ACHN (cell line): ENCODE measurements at places on chromosomes 2 and 18.
A peak's percentile ranks its signal among the peaks of the same experiment; 100 is the strongest.

- DNase-seq, result no peak
These were observed 14.0 kb upstream of the BCL2L11 start for GRCh38 chr2:111106706-111107105.

- DNase-seq, result no peak
These were observed 66.2 kb downstream of the DNMT3A start for GRCh38 chr2:25275575-25275965.

DNA sequence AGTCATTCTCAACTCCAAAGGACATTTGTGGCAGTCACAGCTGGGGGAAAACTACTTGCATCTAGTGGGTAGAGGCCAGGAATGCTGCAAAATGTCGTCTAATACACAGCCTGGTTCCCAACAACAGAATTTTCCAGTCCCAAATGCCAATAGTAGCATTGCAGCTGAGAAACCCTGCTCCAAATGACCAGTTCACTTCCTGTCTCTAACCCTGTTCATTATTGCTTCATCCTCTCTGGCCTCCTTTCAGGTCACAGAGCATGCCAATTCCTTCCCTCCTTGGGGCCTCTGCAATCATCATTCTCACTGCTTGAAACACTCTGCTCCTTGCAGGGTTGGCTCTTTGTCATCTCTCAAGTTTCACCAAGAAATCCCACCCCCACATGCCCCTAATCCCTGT is 139.1 kb downstream of the IRS1 start:
- DNase-seq, result peak; percentile 12

DNA sequence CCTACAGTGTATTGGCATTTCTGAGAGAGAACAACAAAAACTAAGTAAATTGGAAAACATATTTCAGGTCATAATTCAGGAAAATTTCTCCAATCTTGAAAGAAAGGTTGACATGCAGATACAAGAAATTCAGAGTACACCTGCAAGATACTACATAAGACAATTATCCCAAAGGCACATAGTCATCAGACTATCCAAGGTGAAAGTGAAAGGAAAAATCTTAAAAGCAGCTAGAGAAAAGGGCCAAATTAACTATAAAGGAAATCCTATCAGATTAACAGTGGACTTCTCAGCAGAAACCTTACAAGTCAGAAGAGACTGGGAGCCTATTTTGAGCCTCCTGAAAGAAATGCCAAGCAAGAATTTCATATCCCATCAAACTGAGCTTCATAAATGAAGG is 449.0 kb upstream of the MMADHC start:
- peak; percentile 22 for DNase-seq

DNA sequence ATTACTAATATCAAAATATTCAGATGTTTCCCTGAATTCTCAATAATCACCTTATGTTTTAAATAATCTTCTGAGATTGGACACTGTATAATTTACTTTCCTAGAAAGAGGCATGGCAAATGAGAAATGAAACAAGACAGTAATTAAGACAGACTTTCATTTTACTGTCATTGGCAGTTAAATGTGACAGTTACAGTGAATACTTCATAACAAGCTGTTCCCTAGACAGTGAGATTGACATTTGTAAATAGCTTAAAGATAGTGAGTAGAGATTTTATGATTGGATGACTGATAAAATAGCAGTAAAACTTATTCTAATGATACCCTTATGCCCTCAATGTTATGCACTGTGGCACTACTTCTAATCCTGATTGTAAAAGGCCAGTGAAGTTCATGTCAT is 524.9 kb upstream of the TMEFF2 start:
- DNase-seq, result no peak

- no peak for DNase-seq
These were observed 58.0 kb upstream of the ITSN2 start for GRCh38 chr2:24418166-24418841.

GRCh38 chr2:120600786-120601185 is 134.9 kb upstream of the GLI2 start:
- no peak for DNase-seq

GRCh38 chr2:164697688-164698461 is 76.6 kb upstream of the GRB14 start:
- peak; percentile 60 for DNase-seq

- no peak for DNase-seq
These were observed 79.7 kb downstream of the COBLL1 start for GRCh38 chr2:164761737-164762460.

DNA sequence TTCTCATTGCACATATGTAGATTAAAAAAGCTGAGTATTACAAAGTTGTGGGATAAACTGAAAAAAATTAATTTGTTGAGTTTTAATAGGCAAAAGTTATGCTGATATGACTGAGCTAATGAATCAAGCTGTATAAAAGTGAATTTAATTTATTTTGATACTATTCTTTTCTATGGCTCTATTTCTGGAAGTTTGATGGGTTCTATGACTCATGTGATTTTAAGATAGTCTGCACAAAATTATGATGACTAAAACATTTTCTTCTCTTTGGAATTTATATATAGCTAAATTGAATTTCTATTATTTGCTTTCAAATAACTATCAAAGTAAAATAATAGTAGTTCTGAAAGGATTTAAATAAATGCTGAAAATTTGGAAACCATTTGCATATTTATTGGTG is 71.0 kb upstream of the MMADHC start:
- no peak for DNase-seq

GRCh38 chr2:84697895-84698294 is 181.6 kb downstream of the DNAH6 start:
- DNase-seq, result no peak
